Skin of body (tissue), 3 donors: ENCODE measurements at places on chromosomes 13 and 19. TPM values are rescaled to one million over a fixed set of nuclear protein-coding genes. Genes with fewer than 3 reads are reported as not detected.

The PLVAP gene
- 10.9 TPM for total RNA-seq

DNA sequence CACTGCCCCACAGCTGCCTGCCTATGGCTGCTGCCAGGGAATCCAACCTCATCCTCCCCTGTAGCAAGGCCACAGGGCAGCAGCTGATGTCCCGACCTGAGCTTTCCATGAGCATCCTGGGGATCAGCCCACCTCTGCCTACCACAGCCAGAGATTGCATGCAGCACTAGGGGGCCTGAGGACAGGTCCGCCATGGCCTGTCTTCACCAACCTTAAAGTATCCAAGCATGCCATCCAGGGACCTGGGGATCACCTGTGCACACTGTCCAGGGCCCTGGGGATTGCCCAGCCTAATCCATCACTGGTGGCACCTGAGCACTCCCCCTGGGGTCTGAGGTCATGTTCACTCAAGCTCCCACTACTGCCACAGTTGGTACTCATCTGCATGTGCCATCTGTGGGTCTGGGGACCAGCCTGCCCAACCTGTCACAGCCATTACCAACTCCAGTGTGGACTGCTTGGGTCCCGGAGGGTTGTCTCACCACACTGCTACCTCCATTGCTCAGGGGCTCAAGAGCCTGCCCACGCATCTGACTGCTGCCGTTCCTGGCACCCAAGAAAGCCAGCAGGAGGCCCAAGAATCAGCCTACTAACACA lies 53.0 kb downstream of the KCTD15 start:
- DNase-seq: no peak

DNA sequence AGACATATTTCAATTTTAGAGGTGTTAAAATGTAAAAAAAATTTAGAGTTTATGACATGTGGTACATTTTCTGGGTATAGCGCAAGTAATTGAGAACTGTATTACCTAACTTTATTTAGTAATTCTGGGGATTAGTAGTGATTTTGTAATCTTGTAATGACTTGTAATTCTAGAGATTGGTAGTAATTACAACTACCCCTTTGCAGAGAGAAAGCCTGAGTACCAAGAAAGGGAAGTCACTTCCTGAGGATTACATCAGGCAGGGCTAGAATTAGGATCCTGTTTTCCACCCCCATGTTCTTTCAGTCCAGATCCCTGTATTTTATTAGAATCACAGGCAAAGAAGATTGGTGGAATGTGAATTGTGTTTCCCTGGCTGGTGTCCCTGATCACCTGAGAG lies 274.9 kb downstream of the KCNRG start:
- no peak for DNase-seq

GRCh38 chr13:95793781-95794180 lies 116.8 kb downstream of the DNAJC3 start:
- DNase-seq: no peak

DNA sequence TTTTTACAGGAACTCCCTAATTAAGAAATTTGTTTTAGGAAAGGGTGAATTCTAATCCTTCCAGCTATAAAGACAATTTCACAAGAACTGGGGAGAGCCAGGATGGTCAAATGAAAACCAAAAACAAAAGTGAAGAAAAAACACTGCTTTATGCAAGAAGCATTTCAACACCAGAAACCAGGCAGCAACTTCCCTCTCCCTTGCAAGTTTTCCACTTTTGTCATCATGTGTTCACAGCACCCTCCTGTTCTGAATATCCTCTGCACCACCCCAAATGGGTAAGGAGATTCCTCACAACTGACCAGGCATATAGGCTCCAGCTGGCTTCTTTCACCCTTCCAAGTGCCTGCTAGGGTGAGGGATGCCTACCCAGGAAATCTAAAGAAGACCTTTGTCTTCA lies 328.1 kb downstream of the TBC1D4 start:
- DNase-seq: no peak

DNA sequence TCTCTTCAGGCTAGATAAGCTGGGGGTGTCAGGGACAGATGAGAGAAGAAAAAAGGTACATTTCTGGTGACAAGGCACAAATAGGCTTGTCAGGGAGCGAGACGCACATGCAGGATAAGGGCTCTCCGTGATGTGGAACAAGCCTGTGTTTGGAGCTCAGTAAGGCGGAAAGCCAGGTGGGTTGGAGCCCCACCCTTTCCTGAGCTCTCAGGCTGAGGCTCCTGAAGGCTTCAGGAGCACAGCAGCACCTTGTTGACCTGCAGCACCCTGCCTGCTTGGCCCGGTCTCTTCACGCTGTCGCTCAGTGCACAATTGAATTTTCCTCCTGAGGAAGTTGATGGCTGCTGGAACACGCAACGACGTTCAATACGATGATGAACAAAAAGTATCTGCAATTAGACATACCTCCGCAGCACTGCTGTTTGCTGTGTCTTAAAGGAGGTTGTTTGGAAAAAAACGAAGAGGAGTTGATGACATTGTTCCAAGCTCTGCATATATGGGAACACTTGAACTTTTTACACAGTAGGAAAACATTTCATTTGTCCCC lies 29.3 kb downstream of the SERP2 start:
- no peak for DNase-seq

GRCh38 chr19:27733551-27734266 lies 1479.2 kb downstream of the UQCRFS1 start:
- no peak for DNase-seq
